ENCODE measurements at places on chromosomes 11 and 22.

DNA sequence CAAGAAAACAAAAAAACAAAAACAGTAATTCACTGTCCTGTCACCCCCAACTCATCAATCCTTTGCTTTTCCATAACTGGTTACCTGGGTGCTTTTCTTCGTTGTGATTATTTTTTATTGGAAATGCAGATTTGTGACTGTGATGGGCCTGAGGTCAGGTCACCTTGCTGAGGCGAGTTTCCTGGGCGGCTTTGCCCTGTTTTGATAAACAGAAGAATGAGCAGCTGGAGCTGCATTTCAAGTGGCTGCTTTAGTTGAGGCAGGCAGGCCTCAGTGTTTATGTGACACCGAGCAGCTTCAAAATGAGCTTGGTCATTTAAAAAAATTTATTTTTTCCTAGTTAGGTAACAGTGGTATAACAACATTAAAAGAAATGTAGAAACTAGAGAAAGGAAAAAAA lies 22.2 kb downstream of the PTPRJ start:
- peak; percentile 74 for DNase-seq

DNA sequence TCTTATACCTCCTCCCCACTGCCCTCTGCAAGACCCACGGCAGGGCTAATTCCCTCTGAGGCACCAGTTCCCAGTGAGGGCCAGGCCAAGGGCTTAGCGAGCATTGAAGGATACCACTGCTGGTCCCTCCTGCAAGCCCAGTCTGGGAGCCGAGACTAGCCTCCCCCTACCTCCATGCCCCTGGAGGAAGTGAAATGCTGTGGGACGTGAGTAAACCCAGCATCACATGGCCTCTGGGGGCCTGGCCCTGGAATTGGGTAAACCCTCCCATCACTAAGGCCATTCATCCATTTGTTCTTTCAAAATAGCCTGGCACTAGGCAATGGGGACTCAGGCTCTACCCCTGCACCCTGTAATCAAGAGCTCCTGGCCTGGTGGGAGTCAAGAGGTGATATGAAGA lies 24.7 kb downstream of the ARAP1 start:
- DNase-seq, result no peak

GRCh38 chr22:19667872-19668740 lies 46.2 kb upstream of the SEPTIN5 start:
- DNase-seq, result no peak

- DNase-seq, result no peak
These were observed 69.5 kb upstream of the CSNK2A3 start for GRCh38 chr11:11422411-11423128.

GRCh38 chr22:20724676-20725454 lies 49.0 kb upstream of the SERPIND1 start:
- no peak for DNase-seq

DNA sequence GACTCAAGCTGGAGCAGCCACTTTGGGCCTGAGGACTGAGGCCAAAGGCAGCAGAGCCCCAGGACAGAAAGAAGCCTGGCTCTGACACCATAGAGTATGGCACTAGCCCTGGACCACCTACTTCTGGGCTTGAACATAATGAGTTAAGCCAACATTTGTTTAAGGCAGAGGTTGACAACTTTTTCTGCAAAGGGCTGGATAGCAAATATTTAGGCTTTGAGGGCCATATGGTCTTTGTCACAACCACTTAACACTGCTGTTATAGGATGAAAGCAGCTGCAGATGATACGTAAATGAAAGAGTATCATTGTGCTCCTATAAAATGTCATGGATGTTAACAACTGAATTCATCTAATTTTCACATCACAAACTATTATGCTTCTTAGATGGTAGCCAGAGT lies 16.6 kb downstream of the OSBP start:
- DNase-seq, result no peak

DNA sequence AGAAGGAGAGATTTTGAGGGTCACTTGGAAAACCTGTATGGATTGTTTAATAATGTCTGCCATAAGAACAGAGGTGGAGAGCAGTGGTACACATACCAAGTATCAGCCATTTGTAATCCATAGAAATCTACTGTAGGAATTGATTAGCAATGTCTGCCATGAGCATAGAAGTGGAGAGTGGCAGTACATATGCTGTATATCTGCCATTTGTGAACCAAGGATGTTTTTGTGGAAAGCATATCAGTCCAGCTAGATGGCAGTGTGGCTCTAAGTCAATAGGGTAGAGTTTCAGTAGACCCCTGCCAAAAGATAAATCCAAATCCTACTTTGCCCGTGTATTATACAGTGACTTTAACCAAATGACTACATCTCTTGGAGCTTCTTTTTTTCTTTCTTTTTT lies 82.9 kb upstream of the SEZ6L start:
- DNase-seq, result no peak

- peak; percentile 32 for DNase-seq
These were observed 79.0 kb downstream of the TTC28 start for GRCh38 chr22:28600546-28601143.

DNA sequence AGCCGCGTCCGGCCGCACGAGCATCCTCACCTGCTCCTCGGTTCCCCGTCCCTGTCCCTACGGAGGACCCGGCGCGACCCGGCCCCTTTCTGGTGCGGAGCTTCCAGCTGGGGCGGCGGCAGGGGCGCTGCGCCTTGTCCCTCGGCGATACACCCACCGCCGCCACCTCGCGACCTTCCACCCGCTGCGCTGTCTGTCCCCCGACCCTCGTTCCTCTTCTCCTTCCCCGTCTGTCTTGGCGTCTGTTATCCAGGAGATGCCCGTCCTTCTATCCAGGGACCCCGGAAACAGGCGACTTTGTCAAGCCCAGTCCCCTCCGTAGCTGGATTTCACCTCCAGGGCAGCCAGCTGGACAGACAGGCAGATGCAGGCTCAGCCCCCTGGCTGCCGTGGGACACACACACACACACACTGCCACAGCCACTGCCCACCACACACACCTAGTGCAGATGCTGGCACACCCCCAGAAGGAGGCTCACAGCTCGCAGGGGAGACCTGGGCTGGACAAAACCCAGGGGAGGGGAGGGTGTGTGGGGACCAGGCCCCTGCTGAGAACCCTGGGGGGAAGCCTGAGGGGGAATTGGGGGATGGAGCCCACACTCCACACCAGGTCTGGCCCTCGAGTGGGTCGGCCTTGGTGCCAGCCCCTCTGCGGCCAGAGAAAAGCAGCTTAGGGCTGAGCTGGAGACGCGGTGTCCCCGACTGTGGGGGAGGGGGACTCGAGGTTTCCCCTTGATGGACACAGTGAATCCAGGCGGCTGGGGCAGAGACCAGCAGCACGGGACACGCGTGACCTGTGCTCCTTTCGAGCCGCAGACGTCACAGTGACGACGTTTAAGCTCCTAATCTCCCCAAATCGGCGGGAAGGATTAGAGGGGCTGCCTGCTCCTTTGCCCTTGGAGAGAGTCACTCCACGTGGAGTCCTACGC lies 788 bp downstream of the DRD4 start:
- no peak for DNase-seq

DNA sequence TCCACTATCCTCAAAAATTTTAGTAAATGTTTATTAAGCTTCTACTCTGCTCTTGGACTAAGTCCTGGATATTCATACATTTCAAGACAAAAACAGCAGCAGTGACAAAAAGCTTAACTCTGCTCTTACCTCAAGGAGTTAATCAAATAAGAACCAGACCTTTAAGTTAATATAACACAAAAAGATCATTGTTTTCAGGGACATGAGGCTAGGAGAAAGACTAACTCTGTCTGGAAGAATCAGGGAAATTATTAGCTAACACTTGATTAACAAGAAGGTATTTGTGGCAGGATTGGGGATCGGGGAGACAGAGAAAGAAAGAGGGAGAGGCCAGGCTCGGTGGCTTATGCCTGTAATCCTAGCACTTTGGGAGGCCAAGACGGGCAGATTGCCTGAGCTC lies 74.4 kb downstream of the PPP2R1B start:
- DNase-seq, result no peak

- DNase-seq, result no peak
These were observed 3.5 kb downstream of the APOL1 start for GRCh38 chr22:36256478-36256877.

DNA sequence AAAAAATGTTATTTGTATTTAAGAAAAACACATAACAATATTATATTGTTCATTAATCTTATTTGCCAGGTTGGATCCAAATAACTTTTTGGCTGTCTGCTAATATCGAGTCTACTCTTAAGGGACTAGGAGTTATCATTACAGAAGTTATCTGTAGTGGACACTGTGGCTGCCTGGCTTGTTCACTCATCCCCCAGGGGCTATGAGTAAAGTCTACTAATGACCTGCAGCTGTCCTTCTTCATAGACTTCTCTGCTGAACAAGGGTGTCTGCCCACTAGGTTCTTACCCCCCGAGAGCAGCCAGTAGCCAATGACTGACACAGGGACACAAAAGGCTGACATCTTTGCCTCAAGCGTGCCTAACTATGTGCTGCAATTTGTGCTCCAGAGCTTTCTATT lies 69.7 kb downstream of the APIP start:
- no peak for DNase-seq

DNA sequence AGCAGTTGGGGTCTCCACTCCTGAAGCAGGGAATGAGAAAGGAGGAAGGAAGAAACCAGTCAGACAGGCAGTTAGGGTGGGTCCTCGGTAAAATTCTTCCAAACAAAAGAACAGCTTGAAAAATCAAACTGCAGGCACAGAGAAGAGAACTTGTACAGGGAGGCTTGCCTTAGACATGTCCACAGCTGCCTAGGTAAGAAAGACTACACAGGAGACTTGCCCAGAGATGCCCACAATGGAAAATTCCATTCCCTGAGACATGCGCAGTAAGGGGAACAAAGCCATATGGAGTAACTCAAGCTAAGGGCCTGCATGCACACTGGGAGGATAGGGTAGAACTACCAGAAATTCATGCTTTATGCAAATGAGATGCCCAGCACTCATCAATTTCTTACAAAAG lies 9.8 kb downstream of the KCNJ11 start:
- DNase-seq, result no peak

DNA sequence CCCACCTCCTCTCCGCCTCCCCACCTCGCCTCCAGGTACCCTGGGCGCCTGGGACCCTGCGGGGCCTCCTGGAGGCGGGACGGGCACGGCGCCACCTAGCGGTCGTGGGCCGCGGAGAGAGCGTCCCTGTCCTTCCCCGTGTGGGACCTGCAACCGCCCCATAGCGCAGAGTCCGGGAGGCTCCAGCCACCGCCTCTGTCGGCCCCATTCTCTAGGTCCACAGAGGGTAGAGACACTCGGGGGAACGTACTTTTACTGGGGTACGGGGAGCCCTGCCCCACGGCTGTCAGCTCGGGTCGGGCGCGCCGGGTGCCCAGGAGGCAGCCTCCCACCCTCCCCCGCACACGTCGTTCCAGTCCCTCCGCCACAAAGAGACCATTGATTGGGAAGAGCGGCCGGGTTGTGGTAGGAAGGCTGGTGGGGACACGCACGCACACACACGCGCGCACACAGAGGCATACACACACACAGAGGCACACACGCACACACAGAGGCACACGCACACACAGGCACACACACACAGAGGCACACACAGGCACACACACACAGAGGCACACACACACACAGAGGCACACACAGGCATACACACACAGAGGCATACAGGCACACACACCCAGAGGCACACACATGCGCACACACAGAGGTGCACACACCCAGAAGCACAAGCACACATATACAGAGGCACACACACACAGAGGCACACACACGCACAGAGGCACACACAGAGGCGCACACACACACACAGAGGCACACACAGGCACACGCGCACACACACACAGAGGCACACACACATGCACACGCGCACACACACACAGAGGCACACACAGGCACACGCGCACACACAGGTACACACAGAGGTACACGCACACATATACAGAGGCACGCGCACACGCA lies 12.6 kb upstream of the NECTIN1 start:
- no peak for DNase-seq

GRCh38 chr11:65116370-65117205 lies 913 bp downstream of the ZNHIT2 start:
- no peak for DNase-seq

DNA sequence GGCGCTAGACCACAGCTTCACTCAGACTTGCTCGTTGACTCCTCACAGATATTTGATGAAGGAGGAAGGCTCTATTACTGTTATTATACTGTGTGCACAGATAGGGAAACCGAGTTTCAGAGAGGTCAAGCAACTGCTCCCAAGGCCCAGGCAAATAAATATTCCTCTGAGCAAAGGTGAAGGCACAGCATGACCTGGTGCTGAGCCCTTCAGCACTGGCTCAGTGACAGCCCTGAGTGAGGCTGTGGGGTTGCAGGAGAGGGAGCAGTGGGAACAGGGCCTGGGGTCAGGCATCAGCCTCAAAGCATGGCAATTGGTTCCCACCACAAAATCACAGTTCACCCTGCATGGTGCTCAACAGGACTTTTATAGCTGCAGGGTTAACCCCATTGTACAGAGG lies 7.1 kb downstream of the POLR3H start:
- DNase-seq, result no peak

DNA sequence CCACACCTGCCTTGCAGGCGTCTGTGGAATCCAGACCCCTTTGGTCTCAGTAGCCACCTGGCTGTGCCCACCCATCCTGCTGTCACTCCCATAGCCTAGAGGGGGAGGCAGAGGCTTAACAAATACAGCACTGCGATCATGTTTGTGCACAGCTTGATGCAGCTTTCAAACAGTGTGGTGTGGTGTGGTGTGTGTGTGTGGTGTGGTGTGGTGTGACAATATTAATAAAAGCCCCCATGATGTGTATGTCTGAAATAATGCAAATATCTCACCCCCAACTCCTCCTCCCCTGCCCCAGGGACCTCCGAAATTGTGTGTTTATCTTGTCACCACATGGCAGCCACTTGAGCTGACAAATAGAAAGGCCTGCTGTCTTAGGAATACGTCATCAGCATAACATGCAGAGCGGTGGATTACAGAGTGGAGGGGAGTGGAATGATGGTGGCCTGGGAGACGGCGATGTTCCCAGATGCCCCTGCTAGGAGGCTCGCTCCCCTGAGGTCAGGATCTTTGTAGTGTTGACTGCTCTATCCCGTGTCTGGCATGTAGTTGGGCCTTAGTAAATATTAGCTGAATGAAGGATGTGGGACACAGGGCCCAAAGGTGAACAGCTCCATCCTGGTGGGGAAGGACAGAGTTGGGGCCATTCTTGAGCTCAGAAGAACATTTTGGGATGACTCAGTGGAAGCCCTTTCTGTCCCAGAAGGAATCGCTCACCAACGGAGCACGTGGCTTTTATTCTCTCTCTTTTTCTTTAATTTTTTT lies 2.8 kb downstream of the PDXP start:
- peak; percentile 89 for DNase-seq

DNA sequence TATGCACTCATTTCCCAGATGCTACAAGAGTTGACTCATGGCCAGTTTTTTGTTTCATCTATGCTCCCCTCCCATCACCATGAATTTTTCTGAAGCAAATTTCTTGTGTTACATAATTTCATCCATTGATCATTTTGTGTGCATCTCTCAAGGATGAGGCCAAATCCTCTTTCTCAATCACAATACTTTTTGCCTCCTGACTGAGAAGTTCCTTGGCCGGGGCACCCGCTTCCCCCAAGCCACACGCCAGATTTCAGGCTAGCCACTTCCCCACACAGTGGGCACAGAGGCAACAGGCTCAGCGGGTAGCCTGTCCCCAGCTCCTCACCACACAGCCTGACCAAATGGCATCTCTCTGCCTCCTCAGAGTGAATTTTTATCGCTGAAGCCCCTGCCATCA lies 9.8 kb upstream of the DSCAML1 start:
- DNase-seq, result no peak

Measured in NCI-H524 (cell line).